Kidney (tissue), 22 donors: ENCODE measurements at places on chromosomes 1 and 21.

GRCh38 chr1:157806431-157807149, 13.3 kb downstream of the FCRL1 start:
- no peak for DNase-seq

DNA sequence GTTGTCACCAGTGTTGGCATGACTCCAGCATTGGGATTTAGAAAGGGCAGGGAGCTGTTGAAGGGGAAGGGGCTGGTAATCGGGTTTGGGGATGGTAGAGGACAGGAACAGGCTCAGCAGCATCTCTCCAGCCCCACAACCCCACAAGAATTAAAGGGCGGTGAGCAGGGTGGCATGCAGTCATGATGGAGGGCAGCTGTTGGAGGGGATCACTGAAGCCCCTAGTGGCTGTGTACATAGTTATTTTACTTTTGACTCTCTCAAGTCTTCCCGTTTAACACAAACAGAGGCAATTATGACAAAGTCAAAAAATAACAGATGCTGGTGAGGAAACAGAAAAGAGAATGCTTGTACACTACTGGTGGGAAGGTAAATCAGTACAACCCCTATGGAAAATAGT, 213.8 kb downstream of the URB2 start:
- DNase-seq: no peak

- DNase-seq: no peak
Measured at GRCh38 chr1:56189946-56190805, 389.2 kb downstream of the PLPP3 start.

GRCh38 chr1:187413405-187414169, 584.8 kb downstream of the PLA2G4A start:
- no peak for DNase-seq

DNA sequence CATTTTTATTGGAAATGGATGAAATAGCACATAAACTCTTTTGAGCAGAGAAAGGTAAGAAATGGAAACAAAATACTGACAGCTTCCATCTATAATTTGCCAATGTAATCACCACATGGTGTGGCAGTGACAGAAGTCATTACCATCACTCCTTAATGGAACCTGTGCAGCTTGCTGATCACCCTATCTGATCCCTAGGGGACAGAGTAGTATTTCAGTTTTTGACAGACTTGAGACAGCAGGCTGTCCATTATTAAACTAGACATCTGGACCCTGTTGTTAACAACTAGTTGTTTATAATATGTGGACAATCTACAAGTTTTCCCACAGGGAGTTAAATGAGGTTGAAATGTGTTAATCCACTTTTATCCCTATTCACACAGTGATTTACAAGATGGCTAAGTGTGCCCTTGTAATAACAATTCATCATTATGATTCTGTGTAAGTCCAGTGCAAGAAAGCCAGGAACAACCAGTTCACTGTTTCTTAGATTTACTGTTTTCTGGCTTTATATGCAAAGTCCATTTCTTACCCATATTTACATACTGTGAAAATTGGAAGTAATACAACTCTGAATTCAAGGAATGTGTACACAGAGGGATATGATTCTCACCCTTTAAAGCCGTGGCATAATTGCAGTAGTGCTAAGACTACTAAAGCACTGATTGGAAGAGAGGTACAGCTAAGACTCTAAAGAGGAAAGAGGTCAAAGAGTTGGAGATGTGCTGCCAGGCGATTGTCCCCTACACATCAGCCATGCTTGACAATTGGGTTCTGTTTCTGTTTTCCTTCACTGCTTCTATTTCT, 9.1 kb downstream of the KCNT2 start:
- no peak for DNase-seq

GRCh38 chr1:14826731-14827326, 228.3 kb downstream of the KAZN start:
- DNase-seq: no peak

DNA sequence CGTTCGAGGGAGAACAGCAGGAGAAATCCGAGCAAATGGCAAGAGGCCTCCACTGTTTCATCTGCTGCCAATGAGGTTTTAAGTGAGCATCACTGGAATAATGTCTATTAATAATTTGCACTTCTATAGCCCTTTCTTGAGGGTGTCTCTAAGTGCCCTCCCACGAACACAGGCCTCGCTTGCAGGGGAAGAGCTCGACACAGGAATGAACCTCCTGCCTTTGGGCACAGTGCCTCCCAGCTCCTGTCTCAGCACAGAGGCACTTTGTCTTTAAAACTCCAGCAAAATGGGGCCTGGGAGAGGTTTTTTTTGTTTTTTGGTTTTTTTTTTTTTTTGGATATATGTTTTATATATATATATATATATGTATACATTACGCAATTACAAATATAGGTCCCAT, 56.6 kb downstream of the OLIG1 start:
- DNase-seq: no peak

GRCh38 chr1:213968146-213968825, 19.5 kb upstream of the PROX1 start:
- DNase-seq: no peak

GRCh38 chr1:94215955-94216354, 21.4 kb downstream of the ARHGAP29 start:
- no peak for DNase-seq

DNA sequence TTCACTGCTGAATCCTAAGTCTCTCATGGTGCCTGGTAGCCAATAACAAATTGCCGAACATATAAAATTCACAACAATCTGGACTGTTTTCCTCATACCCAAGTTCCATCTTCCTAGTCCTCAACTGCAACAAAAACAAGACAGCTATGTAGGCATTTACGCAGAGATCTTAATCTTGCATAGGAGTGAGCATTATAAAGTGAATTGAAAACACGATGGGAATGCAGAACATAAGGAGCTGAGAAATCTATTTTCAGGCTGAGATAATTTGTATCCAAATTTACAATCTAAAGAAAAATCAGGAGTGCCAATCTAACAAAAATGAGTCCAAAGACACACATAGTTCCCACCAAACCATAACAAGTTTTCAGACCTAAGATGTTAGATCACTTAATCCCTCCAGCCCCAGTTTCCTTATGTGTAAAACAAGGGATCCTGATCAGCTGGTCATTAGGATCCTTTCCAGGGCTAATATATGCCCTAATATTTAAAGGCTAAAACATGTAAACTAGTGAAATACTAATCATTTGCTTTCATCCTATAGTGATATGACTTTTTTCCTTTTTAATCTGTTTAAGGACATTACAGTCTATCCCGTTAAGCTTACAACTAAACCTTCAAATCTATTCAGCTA, 1.9 kb downstream of the SLC16A1 start:
- DNase-seq: no peak

DNA sequence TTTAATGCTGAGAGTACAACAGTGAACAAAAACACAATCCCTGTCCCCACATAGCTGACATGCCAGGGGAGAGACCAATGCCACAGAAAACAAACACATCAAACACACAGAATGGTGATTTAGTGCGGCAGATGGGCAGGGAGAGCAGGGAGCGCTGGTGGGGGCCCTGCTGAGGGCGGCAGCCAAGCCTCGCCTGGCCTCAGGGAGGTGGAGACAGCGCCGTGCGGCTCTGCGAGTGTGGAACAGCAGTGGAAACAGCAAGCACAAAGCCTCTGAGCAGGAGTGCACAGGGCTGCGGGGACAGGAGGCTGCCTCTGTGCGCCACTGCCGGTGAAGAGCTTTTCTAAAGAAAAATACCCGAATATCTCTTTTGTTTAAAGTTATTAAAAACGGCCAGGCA, 17.0 kb downstream of the MCM3AP start:
- no peak for DNase-seq

- DNase-seq: no peak
Measured at GRCh38 chr1:190963321-190963720, 485.7 kb upstream of the BRINP3 start.
